Progenitor cell of endocrine pancreas (in vitro differentiated cells): ENCODE measurements at places on chromosomes 2 and 18. TPM values are rescaled to one million over a fixed set of nuclear protein-coding genes. Genes with fewer than 3 reads are reported as not detected.
A peak's percentile ranks its signal among the peaks of the same experiment; 100 is the strongest.

GRCh38 chr18:74303936-74304335 lies 11.7 kb upstream of the C18orf63 start:
- no peaks in the 10 kb centered on the region for H3K27me3 ChIP-seq
- H3K4me3 ChIP-seq = no peak overlapping the region
- no peak overlapping the region for H3K27ac ChIP-seq
- H3K4me1 ChIP-seq = peaks cover 14% of the 10 kb centered on the region
- no peaks in the 10 kb centered on the region for H3K36me3 ChIP-seq

GRCh38 chr2:191854382-191855372 lies 7.8 kb upstream of the CAVIN2 start:
- peaks cover 2% of the 10 kb centered on the region for H3K4me1 ChIP-seq
- no peak overlapping the region for H3K4me3 ChIP-seq
- DNase-seq = no peak
- no peaks in the 10 kb centered on the region for H3K27me3 ChIP-seq
- H3K36me3 ChIP-seq = no peaks in the 10 kb centered on the region

DNA sequence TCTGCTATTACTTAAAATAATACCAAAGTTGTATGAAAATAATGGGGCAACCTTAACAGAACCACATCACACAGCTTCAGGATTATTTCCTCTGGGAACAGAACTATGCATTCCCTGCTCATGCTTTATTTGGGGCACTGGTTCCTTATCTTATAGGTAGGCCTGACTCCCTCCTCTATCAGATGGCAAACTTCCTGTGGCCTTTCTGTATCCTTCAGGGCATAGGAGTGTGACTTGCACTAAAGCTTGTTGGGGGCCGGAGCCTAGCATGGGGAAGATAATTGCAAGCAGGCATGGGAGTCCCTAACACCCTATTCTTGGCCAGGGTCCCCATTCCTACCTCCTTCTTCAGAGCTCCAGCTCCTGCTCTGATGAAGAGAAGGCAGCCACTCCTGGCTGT lies 167.2 kb upstream of the SERTAD2 start:
- H3K36me3 ChIP-seq = no peaks in the 10 kb centered on the region
- DNase-seq = no peak
- no peak overlapping the region for H3K27ac ChIP-seq
- peaks cover 23% of the 10 kb centered on the region for H3K4me1 ChIP-seq

DNA sequence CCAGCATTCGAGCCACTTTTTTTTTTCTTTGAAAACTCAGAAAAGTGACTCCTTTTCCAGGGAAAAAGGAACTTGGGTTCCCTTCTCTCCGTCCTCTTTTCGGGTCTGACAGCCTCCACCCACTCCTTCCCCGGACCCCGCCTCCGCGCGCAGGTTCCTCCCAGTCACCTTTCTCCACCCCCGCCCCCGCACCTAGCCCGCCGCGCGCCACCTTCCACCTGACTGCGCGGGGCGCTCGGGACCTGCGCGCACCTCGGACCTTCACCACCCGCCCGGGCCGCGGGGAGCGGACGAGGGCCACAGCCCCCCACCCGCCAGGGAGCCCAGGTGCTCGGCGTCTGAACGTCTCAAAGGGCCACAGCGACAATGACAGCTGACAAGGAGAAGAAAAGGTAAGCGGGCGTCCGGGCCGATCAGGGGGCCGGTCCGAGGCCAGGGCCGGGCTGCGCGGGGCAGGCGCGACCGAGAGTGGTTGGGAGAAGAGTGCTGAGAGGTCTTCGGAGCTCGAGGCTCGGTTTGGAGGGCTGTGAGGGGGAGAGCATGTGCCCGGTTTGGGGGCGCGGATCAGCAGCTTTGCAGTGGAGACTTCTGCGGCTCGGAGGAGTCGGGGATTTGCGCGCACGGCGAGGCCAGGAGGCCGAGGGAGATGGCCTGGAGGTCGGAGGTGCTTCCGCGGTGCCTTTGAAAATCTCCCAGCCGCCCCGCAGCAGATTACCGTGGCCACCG lies 502 bp downstream of the EPAS1 start:
- no peaks in the 10 kb centered on the region for H3K36me3 ChIP-seq
- peaks cover 23% of the 10 kb centered on the region for H3K4me1 ChIP-seq

GRCh38 chr2:17441790-17442189 lies 76.5 kb downstream of the RAD51AP2 start:
- no peaks in the 10 kb centered on the region for H3K27me3 ChIP-seq
- peaks cover 3% of the 10 kb centered on the region for H3K4me1 ChIP-seq
- H3K4me3 ChIP-seq = no peak overlapping the region
- peak overlapping the region; percentile 33 for H3K27ac ChIP-seq

- H3K27ac ChIP-seq = no peak overlapping the region
- H3K4me3 ChIP-seq = no peak overlapping the region
- H3K4me1 ChIP-seq = peaks cover 8% of the 10 kb centered on the region
- H3K27me3 ChIP-seq = peaks cover 25% of the 10 kb centered on the region
Measured at GRCh38 chr2:217714287-217714751, 288.5 kb downstream of the TNS1 start.

DNA sequence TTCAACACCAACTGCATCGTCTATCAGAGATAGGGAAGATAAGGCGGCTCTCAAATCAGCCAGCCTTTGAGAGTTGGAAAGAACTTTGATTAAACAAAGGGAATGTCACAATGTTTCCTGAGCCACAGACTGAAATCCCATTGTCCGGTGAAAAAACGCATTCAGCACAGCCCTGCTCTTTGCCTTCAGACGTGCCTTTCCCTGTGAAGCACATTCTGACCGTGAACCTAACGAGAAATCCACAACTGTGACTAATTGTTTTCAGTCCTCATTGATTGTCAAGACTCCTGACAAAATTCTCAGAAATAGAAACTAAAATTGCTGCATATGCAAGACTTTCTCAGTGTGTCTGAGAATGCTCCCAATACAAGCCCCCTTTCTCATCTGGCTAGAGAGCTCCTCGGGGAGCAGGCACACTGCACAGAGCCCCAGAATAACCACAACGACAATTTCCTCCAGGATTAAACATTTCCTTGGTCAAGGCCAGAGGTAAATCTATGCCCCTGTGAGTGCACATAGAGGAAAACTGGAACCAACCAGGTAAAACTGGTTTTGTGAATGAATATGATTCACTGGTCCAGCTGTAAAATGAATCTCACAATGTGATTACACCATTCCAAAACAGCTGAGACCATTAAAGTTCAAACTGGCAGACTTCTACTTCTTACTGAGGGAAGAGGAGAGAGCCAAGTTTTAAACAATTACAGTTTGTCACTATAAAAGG lies 561.9 kb upstream of the ID2 start:
- DNase-seq = no peak
- H3K27me3 ChIP-seq = peaks cover 2% of the 10 kb centered on the region
- H3K4me1 ChIP-seq = peaks cover 25% of the 10 kb centered on the region
- H3K27ac ChIP-seq = peak overlapping the region; percentile 85

GRCh38 chr18:75264926-75265597 lies 54.5 kb downstream of the TSHZ1 start:
- DNase-seq = no peak
- H3K27me3 ChIP-seq = no peaks in the 10 kb centered on the region
- no peaks in the 10 kb centered on the region for H3K36me3 ChIP-seq
- peaks cover 5% of the 10 kb centered on the region for H3K4me1 ChIP-seq
- no peak overlapping the region for H3K27ac ChIP-seq
- no peak overlapping the region for H3K4me3 ChIP-seq

DNA sequence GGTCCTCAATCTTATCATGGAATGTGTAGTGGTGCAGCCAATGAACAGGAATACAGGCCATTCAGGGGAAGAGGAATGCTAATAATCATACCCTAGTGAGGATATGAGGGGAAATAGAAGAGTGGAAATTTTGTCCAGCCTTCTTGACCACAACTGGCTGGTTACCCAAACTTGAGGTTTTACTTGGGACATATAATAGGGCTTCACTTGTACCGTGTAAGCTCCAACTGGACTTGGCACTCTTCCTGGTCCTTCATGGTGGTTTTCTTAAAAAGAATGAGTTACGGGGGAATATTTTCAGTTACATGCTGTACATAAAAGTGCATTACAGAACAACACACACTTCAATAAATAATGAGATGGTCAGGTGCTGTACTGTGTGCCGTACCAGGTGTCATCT lies 234.9 kb upstream of the RASGRP3 start:
- H3K4me3 ChIP-seq = no peak overlapping the region
- no peaks in the 10 kb centered on the region for H3K27me3 ChIP-seq
- H3K36me3 ChIP-seq = no peaks in the 10 kb centered on the region
- H3K27ac ChIP-seq = no peak overlapping the region
- DNase-seq = no peak
- H3K4me1 ChIP-seq = peaks cover 4% of the 10 kb centered on the region

DNA sequence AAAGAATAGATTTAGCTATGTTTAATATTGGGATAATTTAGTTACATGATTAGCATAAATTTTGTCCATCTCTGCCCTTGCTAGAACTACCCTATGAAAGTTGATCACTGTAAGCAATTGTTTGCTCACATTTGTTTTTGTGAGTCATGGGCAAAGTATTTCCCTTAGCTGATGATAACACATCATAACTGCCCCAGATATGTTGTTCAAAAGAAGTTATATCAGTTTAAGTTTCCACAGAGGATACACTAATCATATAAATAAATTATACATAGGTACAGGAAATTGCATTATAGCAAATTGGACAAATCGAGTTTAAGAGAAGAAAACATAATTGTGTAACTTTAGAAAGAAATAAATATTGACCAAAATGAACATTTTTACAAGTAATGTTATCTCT lies 223.2 kb upstream of the PIK3C3 start:
- no peak overlapping the region for H3K4me3 ChIP-seq
- peaks cover 34% of the 10 kb centered on the region for H3K4me1 ChIP-seq
- H3K27me3 ChIP-seq = peaks cover 3% of the 10 kb centered on the region
- no peak overlapping the region for H3K27ac ChIP-seq
- DNase-seq = no peak

GRCh38 chr2:71611247-71611646 lies 157.9 kb downstream of the DYSF start:
- peaks cover 12% of the 10 kb centered on the region for H3K27me3 ChIP-seq
- no peak overlapping the region for H3K4me3 ChIP-seq
- H3K4me1 ChIP-seq = no peaks in the 10 kb centered on the region
- no peak overlapping the region for H3K27ac ChIP-seq
- DNase-seq = peak; percentile 5
- no peaks in the 10 kb centered on the region for H3K36me3 ChIP-seq

DNA sequence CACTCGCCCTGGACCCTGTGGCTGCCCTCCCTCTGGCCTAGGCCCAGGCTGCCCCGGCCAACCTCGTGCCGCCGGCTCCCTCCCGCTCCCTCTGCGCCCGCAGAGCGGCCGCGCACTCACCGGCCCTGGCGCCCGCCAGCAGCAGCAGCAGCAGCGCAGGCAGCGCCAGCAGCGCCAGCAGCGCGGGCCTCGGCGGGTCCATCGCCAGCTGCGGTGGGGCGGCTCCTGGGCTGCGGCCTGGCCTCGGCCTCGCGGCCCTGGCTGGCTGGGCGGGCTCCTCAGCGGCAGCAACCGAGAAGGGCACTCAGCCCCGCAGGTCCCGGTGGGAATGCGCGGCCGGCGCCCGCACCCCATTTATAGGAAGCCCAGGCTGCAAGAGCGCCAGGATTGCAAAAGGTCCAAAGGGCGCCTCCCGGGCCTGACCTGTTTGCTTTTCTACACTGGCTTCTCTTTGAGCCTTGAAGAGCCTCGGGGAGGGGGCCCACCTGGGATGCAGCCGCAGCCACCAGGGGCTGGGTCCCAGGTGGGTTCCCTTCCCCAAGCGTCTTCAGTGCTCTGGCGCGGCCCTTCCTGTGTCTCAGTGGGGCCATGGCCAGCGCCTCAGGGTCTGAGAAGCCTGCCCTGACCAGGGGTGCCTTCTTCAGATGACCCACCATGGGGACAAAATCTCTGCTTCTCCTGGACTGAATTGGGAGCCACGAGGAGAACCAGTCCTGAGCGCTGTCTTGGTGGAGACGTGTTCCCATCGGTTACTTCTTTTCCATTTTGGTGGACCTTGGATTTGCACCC lies at the start of gene APOB:
TSS of gene APOB (minus strand) at position 330 of the 789 bp plus-strand sequence. CDS start at position 202, 128 bp downstream.
- H3K4me3 ChIP-seq = peak within 1 kb of the TSS; percentile 43
- peak within 1 kb of the TSS; percentile 81 for H3K27ac ChIP-seq
- DNase-seq = peak; percentile 56
- H3K36me3 ChIP-seq = peaks cover 2% of the 10 kb centered on the region
- peaks cover 26% of the 10 kb centered on the region for H3K4me1 ChIP-seq

DNA sequence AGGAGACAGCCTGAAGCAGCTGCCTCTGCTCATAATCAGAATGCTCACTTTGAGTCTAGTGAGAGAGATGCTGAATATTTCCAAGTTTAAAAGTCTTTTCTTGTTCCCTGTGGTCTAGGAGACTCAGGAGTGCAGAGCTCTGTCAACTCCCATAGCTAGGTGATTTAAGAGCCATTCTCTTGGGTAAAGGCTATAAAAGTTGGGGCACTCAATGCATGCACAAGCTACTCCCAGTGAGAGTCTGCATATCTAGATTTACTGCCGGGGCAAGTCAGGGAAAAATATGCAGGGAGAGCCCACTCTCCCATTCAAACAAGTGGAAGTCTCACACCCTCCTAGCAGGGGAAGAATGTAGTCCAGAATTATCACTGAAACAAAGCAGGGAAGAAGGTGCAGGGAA lies 408.6 kb upstream of the KCNJ3 start:
- no peak for DNase-seq
- H3K27ac ChIP-seq = no peak overlapping the region
- H3K36me3 ChIP-seq = peaks cover 13% of the 10 kb centered on the region
- H3K27me3 ChIP-seq = no peaks in the 10 kb centered on the region

- no peaks in the 10 kb centered on the region for H3K4me1 ChIP-seq
- no peaks in the 10 kb centered on the region for H3K27me3 ChIP-seq
- peaks cover 52% of the 10 kb centered on the region for H3K36me3 ChIP-seq
- DNase-seq = no peak
- H3K27ac ChIP-seq = peak overlapping the region; percentile 25
Measured at GRCh38 chr2:112085916-112086669, 31.0 kb downstream of the TMEM87B start.

GRCh38 chr2:202771336-202771735 lies 100.2 kb downstream of the ICA1L start:
- H3K4me1 ChIP-seq = no peaks in the 10 kb centered on the region
- peaks cover 27% of the 10 kb centered on the region for H3K36me3 ChIP-seq
- H3K4me3 ChIP-seq = no peak overlapping the region

DNA sequence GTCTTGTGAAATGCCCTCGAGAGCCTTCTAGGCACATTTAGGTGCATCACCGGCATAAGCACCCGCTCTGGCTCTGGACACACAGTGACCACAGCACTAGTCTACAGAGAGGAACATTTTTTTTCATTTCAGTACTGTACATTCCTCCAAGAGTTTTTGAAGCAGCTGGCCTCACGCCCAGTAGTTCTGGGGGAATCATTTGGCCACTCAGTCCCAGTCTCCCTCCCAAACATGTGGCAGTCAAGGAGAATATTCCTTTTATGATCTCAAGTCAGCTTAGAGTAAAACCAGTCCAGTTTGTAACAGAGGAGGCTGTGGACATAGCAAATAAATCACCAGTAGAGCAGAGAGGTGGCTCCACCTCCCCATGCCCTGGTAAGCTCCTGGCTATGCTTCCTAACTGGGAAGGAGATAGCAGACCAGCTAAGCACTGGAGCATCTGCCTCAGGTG lies 48.1 kb downstream of the KCNE4 start:
- no peak for DNase-seq
- no peaks in the 10 kb centered on the region for H3K27me3 ChIP-seq
- no peaks in the 10 kb centered on the region for H3K36me3 ChIP-seq
- no peak overlapping the region for H3K4me3 ChIP-seq

- peaks cover 3% of the 10 kb centered on the region for H3K27me3 ChIP-seq
- no peak overlapping the region for H3K27ac ChIP-seq
- H3K4me3 ChIP-seq = no peak overlapping the region
- H3K4me1 ChIP-seq = no peaks in the 10 kb centered on the region
Measured at GRCh38 chr2:26946841-26947784, 23.3 kb upstream of the MAPRE3 start.

The STEAP3 gene
- total RNA-seq = 3.9 and 6.8 TPM in 2 replicates

The NR4A2 gene
- total RNA-seq = 7.9 and 8.3 TPM in 2 replicates

The MC5R gene
- not detected in 2 replicates for total RNA-seq

The KCNG2 gene
- not detected in 2 replicates for total RNA-seq

The LDLRAD4 gene
- 3.4 and 3.8 TPM in 2 replicates for total RNA-seq

The SOCS6 gene
- total RNA-seq = 36.3 and 39.0 TPM in 2 replicates

The SLC19A3 gene
- 34.3 and 36.4 TPM in 2 replicates for total RNA-seq

The CDH19 gene
- not detected in 2 replicates for total RNA-seq

The TBR1 gene
- not detected in 2 replicates for total RNA-seq
